ENCODE measurements at places on chromosomes 6 and 20.

DNA sequence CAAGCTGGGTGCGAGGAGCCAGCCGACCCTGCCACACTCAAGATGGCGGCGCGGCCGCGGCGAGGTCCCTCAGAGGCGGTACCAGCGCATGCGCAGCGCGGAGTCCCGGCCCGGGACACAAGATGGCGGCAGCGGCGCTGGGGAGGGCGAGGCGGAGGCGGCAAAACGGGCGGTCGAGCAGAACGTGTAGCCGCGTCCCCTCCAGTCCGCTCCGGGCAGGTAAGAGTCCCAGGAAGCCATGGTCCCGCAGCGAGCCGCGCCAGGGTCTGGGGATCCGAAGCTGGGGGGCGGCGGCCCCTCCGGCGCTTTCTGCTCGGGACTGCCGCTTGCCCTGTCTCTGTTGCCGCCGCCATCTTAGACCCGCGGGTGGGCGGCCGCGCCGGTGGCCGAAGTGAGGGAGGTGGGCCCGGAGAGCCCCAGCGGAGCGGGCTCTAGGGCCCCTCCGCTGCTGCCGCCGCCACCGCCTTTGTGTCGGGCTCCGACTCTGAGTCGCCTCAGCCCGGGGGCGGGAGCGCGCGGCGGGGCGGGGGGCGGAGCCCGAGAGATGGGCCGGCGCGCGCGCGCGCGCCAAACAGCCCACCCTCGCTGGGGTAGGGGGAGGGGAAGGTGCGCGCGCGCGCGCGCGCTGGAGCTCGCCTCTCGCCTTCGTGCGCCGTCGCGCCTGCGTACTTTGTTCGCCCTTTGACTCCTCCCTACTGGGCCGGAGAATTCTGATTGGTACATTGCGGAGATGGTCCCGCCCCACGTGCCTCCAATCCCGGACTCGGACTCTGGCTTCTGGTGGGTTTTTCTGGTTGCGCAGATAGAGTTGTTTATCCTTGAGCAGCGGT, at the start of gene PCIF1:
TSS of gene PCIF1 (plus strand) at position 98 of the 830 bp plus-strand sequence. CDS start 4,317 bp downstream, outside the sequence.
- DNase-seq: peak; percentile 96

GRCh38 chr6:42390228-42390934, 61.3 kb downstream of the TRERF1 start:
- peak; percentile 60 for DNase-seq

- DNase-seq: no peak
These were observed 1.3 kb downstream of the SUPT3H start for GRCh38 chr6:45376310-45377042.

DNA sequence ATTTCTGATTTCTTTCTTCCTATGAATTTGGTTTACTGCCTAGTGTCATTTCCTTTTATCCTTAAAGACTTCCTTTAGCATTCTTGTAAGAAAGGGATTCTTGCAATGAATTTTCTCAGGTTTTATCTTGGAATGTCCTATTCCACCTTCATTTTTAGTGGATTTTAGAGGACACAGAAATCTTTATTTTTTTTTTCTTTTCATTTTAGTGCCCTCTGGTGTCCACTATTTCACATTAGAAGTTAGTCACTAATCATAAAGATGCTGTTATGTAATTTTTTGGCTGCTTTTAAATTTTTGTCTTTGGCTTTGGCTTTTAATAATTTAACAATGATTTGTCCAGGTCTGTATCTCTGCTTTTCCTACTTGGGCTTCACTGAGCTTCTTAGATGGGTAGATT, 28.1 kb downstream of the LMBRD1 start:
- DNase-seq: no peak

- no peak for DNase-seq
These were observed 1278.0 kb upstream of the MAP3K7 start for GRCh38 chr6:91864911-91865310.

GRCh38 chr6:140773276-140773675, 1359.4 kb upstream of the GJE1 start:
- DNase-seq: no peak

- DNase-seq: no peak
These were observed 184.3 kb downstream of the PRKN start for GRCh38 chr6:162543221-162543620.

- peak; percentile 4 for DNase-seq
These were observed 40.0 kb upstream of the CLDN20 start for GRCh38 chr6:155223646-155224451.

DNA sequence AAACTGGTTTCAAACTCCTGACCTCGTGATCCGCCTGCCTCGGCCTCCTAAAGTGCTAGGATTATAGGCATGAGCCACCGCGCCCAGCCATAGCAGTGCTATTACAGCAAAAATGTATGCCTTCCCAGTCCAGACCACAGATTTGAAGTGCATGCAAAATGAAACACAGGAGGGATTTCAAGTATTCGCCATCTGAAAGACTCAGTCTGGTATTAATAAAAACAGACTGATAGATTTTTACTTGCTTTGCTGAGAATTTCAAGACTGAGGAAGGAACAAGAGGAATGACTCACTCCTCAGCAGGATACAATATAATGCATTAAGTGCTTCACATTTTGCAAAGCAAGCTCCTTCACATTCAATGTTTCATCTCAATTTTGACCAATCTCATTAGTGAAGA, 134.9 kb downstream of the TMEM200A start:
- DNase-seq: no peak

GRCh38 chr20:9480066-9480465, 34.3 kb upstream of the LAMP5 start:
- no peak for DNase-seq

GRCh38 chr6:44278774-44279697, 8.8 kb downstream of the TMEM151B start:
- DNase-seq: no peak

- DNase-seq: no peak
These were observed 199.6 kb downstream of the ISM1 start for GRCh38 chr20:13420625-13421024.

- no peak for DNase-seq
These were observed 41.3 kb downstream of the ADGRF1 start for GRCh38 chr6:47000842-47001241.

DNA sequence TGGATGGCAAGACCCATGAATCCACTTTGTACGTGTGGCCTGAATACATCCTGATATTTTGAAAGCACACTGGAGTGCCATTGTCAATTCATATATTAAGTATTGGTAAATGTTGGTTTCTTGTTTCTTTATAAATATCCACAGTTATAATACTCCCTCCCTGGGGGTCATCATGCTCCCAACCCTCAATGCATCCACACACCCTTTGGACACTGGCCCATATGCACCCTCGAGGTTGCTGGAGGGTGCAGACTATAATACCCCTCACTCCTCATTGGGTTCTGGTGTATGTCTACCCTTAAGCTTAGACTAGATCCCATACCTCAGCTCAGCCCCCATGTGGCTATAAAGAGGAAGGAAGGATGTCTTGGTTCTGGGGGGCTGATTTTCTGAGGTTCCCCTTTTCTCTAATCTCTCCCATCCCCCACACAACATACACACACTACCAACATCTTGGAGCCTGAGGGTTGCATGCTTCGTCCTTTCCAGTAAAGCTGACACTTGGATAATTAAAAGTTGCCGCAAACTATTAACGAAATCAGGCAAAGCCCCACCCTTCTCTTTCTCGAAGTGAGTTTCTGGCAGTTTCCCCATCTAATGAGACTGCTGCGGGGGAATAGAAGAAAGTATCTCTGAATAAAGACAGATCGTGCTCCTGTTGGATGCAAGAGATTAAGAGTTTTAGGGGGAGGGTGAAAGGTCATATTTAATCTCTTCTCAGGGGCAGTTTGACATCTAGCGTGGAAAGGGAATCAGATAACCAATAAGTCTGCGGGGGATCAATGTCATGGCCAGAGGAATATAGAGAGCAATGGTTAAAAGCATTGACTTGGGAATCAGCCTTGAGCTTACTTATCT, 7.4 kb downstream of the PIM1 start:
- no peak for DNase-seq

DNA sequence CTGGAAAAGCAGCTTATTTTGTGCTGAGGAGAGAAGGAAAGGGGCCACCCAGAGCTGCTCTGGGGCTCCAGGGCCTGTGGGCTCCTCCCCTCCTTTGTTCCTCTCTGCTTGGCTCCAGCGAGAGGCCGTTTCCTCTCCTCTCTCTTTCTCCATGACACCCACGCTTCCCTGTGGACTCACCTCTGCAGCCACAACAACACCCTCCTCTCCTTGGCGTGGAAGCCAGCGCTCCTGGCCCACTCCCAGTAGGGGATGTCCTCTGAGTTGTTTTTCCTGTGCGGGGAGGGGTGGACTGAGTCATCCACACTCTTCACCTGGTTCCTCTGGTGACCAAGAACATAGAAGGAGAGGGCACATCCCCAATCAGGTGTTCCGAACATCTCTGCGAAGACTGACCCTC, 4.9 kb upstream of the CDSN start:
- no peak for DNase-seq

GRCh38 chr6:168121303-168121665, 42.3 kb upstream of the FRMD1 start:
- peak; percentile 5 for DNase-seq

- DNase-seq: no peak
These were observed 10.5 kb downstream of the AURKA start for GRCh38 chr20:56381501-56381900.

GRCh38 chr20:53693262-53693871, 99.7 kb upstream of the ZNF217 start:
- DNase-seq: no peak

DNA sequence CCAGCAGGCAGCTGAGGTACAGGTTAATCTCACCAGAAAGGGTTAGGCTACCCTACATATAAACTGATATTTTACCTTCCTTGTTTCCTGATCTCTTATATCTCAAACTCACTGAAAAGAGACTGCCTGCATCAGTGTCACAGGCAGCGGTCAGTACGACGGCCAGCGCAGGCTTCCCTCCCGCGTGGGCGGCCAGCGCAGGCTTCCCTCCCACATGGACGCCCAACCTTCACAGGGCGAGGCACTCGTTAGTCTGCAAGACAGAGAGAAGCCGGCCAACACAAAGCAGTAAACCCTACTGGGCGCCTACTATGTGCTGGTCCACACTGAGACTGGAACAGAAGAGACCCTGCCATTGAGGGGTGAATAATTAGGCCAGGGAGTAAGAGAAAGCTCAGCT, 33.0 kb downstream of the TTI1 start:
- DNase-seq: no peak

DNA sequence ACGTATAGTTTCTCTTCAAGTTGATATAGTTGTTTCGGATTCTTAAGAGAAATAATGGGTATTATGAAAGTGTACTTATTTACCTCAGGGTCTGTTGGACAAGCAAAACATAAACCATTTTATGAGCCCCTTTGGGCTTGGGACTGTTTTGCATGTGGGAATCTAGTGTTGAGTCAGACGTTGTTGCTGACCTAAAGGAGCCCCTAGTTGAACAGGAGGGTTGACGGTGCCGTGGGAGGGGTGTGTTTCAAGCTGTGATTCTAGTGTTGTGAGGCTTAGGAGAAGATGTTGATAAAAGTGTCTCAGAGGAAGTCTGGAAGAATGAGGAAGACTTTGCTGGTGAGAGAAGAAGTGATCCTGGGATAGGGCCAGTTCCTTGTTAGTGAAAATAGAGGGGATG, 140.0 kb downstream of the ARID1B start:
- DNase-seq: no peak

DNA sequence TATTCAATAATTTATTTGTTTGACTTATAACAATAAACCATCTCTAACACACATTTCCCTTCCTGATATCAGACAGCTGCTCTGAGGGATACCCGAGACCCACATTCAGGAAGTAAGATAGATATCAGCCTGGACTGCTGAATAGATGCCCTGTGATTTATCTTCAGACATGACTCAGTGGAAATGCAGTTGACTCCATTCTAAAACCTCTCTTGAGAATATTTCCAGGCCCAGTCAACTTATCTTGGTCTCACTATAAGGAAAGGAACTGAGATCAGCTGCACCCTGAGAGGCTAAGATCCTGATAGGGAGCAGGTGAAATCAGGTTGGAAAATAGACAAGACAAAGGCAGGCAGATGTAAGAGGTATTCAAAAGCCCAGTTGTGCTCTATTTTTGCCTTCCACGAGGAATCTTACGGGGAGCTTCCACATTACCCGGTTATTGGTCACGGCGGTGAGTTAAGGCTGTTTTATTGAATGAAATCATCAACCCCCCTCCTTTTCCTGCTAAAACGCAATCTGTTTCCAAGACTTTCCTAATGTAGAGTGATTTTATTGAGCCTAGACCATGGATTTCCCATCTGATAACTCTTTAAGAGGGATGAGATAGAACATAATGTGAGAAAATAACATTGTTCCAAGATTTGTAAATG, 25.5 kb downstream of the C6orf15 start:
- DNase-seq: no peak

- DNase-seq: no peak
These were observed 2.8 kb upstream of the FOXC1 start for GRCh38 chr6:1606780-1607515.

GRCh38 chr20:46213946-46214823, 94.1 kb downstream of the CDH22 start:
- no peak for DNase-seq

GRCh38 chr6:89413006-89413400, 930 bp upstream of the RRAGD start:
- DNase-seq: no peak

- no peak for DNase-seq
These were observed 16.1 kb upstream of the CCN6 start for GRCh38 chr6:112037783-112038216.

- DNase-seq: no peak
These were observed 286.3 kb downstream of the BTBD3 start for GRCh38 chr20:12203981-12204380.

GRCh38 chr6:99252421-99252820, 97.1 kb downstream of the FAXC start:
- DNase-seq: no peak

- DNase-seq: no peak
These were observed 115.2 kb downstream of the PAX1 start for GRCh38 chr20:21820688-21821087.

DNA sequence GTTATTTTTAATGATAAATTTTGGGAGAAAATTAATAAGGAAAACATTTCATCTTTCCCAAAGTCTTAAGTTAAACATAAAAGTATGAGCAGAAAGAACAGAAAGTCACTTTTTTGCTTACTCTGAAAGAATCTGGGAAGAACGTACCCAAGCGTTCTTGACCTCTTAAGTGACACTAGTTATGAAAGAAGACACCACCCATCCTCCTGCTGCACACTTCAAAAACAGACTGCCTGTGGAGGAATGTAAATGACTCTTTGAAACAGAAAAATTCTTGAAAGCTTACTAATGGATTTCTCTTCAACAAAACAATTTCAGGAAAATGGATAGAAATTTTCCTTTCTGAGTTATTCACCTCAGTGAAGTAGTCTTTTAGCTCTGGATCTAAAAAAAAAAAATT, 227.7 kb downstream of the MEI4 start:
- DNase-seq: no peak

DNA sequence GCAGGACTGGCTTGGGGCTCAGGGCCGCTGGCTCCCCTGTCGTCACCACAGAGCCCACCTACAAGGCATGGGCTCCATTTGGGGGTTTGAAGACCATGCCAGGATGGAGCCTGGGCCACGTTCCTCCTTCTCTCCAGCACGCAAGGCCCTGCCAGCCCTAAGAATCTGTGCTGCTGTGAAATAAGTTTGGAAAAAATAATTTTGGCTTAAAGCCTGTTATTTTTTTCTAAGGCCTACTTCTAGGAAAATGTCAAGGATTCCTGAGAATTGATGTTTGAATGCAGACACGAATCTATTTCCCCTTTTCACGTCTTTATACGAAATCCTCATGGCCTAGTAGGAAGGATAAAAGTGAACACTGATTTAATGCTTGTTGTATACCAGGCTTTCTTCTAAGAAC, 107.5 kb downstream of the LRFN2 start:
- no peak for DNase-seq
